NCI-H1694 (cell line): ENCODE measurements at places on chromosomes 7 and 10.

DNA sequence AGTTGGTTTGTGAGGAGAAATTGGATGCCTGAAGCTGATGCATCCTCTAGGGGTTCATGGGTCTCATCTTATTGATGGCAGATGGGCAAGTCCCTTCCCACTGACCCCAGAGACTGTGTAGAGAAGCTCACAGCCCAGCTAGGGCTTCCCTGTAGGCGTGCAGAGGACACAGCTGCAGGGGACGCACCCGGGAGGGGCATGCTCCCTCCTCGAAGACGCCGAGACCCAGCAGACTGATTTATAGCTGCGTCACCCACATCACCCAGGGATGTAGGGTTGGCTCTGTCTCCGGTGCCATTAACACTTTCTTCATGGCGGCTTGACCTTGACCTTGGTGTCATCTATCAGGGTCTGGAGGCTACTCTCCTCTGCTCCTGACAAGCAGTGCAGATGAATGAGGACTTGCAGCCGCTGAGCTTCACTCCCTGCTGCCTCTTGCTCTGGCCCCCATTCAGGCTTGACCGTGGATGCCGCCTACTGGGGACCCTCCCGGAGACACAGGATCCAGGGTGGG lies 549.7 kb downstream of the TCERG1L start:
- no peak for DNase-seq

GRCh38 chr7:73941836-73942551 lies 81.0 kb downstream of the TMEM270 start:
- DNase-seq, result no peak

DNA sequence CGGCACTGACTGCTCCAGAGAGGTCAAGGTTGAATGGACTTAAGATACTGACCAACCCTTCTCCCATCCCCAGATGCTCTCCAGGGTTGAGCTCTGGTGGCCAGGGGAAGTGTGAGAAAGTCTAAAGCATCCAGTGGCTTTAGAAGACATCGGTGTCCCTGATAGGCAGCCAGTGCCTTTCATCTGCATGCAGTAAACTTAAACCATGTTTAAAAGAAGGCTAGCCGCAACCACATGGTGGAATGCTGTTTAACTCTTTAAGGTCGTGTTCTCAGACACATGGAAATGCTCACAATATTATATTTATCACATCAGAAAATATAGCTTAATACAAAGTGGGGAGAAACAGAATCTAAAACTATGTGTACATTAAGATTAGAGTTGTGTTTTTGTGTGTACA lies 137.0 kb downstream of the CNNM2 start:
- DNase-seq, result no peak

DNA sequence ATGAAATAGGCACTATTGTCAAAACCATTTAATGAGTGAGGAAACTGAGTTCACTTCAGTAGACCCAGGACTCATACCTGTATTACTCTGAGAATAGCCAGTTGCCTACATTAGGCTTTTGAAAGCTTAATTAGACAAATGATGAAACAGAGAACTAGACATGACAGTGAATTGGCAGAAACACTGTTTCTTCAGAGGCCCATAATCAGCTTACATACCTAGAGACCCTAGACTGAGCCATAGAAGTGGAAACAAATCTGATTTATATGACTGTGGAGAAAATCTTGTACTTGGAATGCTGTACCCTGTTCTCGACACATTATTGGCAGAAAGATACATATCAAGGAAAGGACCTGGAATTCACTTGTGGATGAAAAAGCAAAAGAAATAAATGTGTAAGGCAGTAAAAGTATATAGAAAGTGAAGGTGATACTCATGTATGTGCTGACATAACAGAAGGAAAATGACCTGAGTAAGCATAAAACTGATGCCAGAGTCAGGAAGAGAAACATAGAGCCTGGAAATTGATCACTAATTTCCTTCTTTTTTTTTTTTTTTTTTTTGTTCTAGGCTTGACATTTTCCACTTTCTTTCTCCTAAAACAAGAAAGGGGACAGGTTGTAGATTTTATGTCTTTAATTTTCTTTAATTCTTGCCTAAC lies 251.5 kb downstream of the BICC1 start:
- DNase-seq, result no peak

- no peak for DNase-seq
Observed at GRCh38 chr10:88008866-88009470, 145.5 kb downstream of the PTEN start.

DNA sequence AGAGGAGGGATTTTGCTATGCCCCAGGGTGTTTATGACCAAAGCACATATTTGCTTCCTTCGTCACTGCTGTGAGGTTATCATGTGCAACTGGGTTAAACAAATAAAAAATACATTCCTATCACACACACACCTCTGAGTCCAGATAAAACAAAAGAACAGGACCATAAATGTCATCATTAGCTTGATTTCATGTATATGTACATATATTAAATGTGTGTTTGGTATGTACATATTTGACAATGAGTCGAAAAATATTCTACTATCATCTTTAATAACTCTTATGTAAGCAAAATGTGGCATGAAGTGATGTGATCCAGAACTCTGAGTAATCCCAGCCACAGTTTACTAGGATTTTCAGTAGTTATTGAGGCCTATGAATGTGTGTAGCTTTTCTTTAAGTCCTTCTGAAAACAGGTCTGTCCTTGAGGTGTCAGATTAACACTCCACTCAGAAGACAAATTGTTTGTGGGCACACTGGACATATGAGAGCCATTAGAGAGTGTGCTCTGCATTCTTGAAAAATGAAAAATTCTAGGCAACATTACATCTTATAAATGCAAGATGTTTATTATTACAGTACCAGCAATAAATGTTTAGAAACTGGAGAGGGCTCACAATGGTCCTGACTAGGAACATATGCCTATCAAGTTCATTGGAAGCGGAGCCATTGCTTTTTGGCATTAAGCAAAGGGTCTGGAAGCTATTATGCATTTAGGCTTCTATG lies 335.1 kb upstream of the SEMA3A start:
- no peak for DNase-seq

- DNase-seq, result no peak
Observed at GRCh38 chr7:137096607-137097006, 228.2 kb downstream of the CHRM2 start.

DNA sequence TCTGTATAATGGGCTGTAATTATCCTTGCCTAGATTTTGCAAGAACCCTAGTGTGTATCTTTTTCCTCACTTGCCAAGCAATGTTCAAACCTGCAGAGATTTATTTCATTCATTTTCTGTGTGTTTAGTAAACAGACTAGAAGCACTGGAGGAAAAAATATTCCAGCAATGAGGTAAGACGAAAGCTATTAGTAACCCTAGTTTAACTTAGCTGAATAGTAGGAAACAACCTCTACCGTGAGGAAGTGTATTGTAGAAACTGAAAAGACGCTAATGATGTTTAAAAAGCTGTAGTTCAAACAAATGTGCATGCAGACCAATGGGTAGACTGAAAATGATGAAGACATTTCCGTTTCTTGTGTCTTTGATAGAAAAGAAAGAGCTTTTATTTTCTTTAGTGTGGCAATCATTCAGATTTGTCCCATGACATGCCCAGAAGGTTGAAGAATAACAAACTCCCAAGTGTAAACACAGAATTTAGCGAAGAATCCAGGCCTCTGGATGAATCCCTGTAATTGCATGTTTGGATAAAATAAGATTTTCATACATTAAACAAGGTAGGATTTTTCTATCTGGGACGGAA lies 20.7 kb downstream of the CAV1 start:
- DNase-seq, result no peak

DNA sequence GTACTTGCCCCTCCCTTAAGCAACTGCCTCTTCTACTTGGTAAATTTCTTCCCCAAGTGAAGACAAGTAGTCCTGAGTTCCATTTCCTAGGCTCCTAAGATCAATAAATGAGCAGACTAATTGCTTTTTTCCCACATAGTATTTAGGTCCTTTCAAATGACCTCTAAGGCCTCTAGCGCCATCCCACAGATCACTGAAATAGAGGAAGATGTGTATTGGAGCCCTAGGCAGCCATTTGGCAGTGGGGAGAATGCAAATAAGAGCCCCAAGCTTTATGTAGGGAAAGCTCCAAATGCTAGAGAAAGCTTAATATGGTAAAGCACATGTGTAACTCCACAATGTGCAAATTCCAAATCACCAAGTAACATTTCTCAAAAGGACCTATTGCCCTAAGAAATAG lies 316.5 kb upstream of the PHF14 start:
- no peak for DNase-seq

DNA sequence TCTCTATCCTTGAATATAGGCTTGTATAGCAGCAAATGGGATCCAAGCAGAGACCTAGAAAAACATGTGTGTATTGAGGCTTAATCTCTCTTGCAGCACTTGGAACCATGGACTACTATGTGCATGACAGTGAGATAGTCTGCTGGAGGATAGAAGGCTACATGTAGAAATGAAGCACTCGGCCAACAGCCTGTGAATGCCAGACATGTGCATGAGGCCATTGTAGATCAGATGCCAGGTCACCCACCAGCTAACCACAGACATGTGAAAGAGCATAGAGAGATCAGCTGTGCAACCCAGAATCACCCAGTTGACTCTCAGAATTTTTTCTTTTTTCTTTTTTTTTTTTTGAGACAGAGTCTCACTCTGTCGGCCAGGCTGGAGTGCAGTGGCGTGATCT lies 90.9 kb downstream of the NT5C2 start:
- DNase-seq, result no peak
